ENCODE measurements at places on chromosomes 1 and 21.

DNA sequence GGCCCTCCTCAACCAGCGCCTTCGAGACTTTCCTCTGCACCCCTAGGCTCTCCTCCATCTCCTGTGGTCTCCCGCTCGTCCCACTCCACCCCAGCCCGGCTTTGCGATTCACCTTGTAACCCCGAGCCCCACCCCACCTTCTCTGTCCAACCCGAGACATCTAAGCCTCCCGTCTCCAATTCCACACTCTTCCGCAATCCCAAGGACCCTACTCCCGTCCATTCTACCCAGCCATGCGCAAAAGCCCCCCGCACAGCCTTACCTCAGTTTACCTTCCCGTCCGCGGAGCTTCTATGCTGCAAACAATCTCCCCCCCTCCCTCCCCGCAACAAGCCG, 174 bp downstream of the SH3BP5L start:
- no peak for DNase-seq

GRCh38 chr1:23102289-23102688, 66.4 kb downstream of the LUZP1 start:
- no peak for DNase-seq

DNA sequence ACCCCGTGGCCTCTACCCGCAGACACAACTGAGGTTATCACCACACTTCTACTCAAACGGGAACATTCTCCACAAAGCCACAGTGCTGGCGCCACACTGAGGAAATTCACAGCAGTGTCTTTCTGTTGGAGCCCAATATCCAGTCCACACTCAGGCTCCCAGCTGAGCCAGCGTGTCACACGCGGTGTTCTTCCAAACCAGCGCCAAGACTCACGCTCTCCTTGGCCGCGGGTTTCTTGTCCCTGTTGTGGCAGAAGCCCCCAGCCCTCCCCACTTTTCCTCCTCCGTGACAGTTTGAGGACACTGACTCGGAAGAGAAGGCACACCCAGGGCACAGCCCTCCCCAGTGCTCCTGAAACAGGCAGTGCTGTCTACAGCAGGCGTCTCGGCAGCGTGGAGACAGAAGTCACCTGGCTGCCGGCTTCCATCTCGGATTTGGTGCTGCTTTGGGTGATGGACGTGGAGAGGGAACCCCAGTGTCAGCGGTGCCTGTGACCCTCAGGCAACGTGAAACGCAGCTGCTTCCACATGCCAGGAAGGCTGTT, 35.4 kb upstream of the AGPAT3 start:
- no peak for DNase-seq

GRCh38 chr1:157626099-157626498, 28.2 kb upstream of the FCRL4 start:
- no peak for DNase-seq

DNA sequence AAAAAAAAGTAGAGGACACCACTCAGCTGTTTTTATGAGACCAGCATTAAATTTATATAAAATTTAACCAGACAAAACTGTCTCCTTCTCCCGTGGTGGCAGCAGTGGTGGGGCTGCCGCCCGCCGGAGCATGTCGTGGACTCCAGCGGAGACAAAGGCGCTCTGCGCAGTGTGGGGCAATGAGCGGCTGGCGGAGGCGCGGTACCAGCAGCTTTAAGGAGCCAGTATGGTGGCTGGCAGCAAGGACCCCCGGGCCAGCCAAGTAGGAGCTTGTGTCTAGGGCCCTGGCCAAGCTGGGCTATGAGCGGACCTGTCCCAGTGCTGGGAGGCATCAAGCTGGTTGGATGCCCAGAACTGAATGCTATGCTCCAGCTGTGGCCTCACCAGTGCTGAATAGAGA, 2102.9 kb downstream of the NCAM2 start:
- no peak for DNase-seq

DNA sequence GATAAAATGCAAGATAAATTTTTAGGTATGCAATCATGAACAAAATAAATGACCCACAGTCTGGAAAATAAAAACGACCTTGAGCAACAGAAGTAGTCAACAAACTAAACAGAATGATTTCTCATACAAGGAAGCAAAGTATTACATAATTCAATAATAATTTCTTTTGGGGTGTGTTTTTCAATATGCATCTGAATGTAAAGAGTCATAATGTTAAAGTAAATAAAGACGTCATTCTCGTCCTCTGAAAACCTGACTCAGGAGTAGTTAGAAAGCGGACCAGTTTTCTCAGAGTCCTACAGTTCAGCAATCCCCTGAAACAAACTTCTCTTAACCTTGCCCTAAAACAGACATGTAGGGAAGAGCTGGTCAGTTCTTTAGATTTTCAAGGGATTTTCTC, 18.6 kb downstream of the CDC42BPA start:
- DNase-seq, result no peak

GRCh38 chr1:17853241-17853935, 98.3 kb downstream of the ACTL8 start:
- no peak for DNase-seq

- DNase-seq, result no peak
Measured at GRCh38 chr1:149993764-149994163, 16.8 kb downstream of the OTUD7B start.

- no peak for DNase-seq
Measured at GRCh38 chr1:156808186-156809030, 8.2 kb downstream of the SH2D2A start.

- no peak for DNase-seq
Measured at GRCh38 chr1:12618661-12618964, 603 bp upstream of the DHRS3 start.
